MG63 (cell line): ENCODE measurements at places on chromosomes 3 and 15.

DNA sequence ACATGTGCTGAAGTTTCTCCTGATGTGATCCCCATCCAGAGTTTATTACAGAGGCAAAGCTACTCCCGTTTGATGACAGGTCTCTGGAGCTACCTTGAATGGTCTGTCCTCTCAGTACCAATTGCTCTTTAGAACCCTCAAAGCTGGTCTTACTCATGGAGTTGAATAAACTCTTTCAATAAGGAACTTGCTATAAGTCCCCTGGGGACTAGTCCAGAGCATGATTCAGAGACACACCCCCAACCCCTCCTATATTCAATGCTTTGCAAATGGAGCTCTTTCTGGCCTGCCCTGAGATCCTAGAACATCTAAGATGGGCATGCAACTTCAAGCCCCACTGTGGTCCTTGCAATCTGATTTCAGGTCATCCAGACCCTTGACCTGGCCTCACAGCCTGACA, 23.9 kb upstream of the TPM1 start:
- DNase-seq, result peak; percentile 57

- no peak for DNase-seq
Observed at GRCh38 chr3:181637456-181637855, 74.3 kb upstream of the SOX2 start.

DNA sequence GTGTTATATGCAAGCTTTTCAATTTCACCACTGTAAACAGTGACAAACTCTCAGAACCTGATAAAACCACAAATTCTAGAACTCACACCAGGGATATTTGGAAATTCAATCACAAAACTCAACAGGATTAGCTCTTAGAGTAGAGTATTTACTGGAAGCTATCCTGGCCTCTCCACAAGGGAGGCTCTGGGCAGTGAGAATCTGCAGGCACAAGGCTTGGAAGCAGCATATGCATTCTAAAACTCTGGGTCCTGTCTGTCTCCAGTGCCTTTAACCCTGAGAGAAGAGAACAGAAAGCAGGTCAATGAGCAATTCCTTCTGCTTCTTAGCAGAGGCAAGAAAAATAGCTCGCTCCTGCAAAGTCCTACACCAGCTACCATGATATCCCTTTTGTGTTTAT, 23.4 kb downstream of the PLSCR4 start:
- no peak for DNase-seq

- DNase-seq, result no peak
Observed at GRCh38 chr3:191358929-191359328, 28.6 kb upstream of the UTS2B start.

DNA sequence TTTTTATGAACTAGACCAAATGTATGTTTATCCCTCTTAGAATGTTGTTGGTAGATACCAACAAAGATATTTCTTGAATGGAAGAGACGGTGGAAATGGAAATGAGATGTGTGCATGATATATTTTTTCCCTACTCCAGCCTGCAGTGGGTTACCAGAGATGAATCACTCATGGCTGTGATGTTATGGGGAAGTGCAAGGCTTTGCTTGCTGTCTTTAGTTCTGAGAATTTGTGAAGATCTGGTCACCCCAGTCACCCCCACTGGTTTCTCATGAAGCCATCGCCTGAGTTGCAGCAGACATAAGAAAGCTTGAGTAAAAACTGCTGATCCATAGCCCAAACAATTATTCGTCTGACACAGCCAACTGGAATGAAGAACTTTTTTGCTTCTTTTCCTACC, 78.1 kb upstream of the EOMES start:
- no peak for DNase-seq

DNA sequence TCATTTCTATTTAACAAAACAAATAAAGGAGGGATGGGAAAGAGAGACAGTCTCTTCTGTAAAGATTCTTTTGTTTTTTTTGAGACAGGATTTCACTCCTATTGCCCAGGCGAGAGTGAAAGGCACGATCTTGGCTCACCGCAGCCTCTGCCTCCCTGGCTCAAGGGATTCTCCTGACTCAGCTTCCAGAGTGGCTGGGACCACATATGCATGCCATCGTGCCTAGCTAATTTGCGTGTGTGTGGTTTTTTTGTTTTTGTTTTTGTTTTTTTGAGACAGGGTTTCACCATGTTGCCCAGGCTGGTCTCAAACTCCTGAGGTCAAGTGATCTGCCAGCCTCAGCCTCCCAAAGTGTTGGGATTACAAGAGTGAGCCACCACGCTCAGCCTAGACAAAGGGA, 23.3 kb downstream of the STAG1 start:
- peak; percentile 93 for DNase-seq

- no peak for DNase-seq
Observed at GRCh38 chr3:173800154-173800553, 402.6 kb downstream of the NLGN1 start.

DNA sequence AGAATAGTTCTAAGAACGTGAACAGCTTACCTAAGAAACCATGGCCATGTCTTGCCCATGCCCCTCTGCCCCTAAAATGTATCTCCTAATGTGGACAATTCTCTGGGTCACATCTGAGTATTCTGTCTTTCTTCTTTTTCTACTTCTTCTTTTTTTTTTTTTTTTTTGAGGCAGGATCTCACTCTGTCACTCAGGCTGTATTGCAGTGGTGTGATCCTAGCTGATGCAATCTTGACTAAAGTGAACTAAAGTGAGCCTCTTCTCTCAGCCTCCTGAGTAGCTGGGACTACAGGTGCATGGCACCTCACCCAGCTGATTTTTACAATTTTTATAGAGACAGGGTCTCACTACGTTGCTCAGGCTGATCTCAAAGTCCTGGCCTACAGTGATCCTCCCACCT, 204.8 kb upstream of the ZPLD1 start:
- no peak for DNase-seq

GRCh38 chr15:83474578-83474977, 27.4 kb downstream of the SH3GL3 start:
- no peak for DNase-seq

- no peak for DNase-seq
Observed at GRCh38 chr3:95280711-95281352, 1218.0 kb downstream of the NSUN3 start.

- DNase-seq, result no peak
Observed at GRCh38 chr15:69017978-69018377, 3.5 kb downstream of the NOX5 start.

DNA sequence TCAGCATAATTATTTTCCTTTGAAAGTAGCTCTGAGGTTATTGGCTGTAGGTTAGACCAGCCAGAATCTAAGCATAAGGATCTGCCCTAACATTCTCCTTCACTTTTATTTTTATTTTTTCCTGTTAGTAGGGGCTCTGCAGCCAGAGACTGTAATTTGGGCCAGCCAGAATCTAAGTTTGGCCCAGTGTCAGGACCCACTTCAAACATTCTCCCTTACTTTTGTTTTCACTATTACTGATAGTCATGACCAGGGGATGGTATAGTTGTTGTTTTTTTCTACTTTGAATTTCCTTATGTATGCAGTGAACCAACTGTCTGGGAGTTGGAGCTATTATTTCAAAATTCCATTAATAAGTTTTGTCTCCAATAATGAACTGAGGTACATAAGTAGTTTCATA, 121.0 kb upstream of the MBNL1 start:
- DNase-seq, result no peak

- DNase-seq, result no peak
Observed at GRCh38 chr3:62332835-62333244, 40.5 kb downstream of the FEZF2 start.

DNA sequence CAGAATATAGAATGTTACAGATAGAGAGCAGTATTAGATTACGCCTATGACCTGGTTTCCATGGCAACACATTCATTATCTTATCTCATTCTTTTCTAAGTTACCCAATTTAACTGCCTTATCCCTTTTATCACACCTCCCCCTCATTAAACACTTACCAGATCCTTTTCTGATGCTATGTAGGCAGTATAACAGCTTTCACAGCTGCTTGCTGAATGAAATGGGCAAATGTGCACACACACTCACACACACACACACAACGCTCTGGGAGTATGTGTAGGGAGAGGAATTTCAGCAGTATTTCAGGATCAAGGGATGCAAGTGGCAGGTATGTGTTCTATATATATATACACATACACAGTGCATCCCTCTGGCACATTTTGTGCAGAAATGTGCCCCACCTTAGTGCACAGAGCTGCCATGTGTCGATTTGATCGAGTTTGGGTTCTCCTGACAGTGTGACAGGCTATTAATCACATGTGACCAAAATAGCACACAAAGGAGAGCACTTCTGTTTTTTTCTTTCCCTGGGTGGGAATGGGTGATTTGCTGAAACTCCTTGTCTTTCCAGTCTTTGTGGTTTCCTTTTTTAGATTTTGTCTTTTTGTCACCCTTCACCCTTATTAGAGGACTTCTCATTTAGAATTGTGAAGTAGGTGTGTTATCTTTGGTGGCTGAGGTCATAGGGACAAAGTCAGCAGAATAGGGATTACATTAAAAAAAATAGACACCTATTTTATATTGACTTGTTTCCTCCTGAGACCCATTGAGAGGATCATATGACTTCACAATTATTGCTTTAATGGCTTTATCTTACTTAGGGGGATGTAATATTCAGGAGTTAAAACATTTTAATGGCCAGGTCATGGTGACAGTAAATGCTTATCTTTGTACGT, 553.7 kb downstream of the PDCD6IP start:
- DNase-seq, result no peak

- DNase-seq, result no peak
Observed at GRCh38 chr3:183310936-183311335, 57.9 kb downstream of the B3GNT5 start.
